ENCODE measurements at places on chromosomes 2 and 18. TPM values are rescaled to one million over a fixed set of nuclear protein-coding genes. Genes with fewer than 3 reads are reported as not detected.

GRCh38 chr2:180463608-180464007 is 456.5 kb upstream of the CWC22 start:
- DNase-seq: no peak

PLCL1 gene
- total RNA-seq: 0.83 TPM

GRCh38 chr18:63263444-63263843 is 56.1 kb downstream of the BCL2 start:
- no peak for DNase-seq

DNA sequence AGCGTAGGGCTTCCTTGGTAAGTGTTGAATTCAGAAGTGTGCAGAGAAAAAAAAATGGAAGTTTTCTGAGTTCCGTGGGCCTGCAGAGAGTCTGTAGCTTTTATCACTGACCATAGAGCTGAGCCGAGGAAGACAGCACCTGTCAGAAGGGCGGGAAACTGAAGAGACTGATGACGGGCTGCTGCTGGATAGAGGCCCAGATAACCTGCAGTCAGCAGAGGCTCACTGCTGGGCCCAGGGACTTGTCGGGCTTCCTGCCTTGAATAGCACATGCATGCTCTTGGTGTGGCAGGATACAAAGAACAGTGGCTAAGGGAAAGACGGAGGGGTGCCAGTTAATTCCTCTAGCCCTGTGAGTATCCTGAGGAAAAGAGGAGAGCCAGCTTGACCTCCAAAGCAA is 166.4 kb downstream of the MGAT5 start:
- no peak for DNase-seq

ASB3 gene
- 27.9 TPM for total RNA-seq

GRCh38 chr18:46542545-46542944 is 114.5 kb downstream of the LOXHD1 start:
- peak; percentile 13 for DNase-seq

- DNase-seq: no peak
Measured at GRCh38 chr2:108630567-108631405, 88.5 kb upstream of the RANBP2 start.

DPP10 gene
- total RNA-seq: not detected

CNGA3 gene
- not detected for total RNA-seq

GRCh38 chr2:23118313-23118712 is 266.7 kb upstream of the KLHL29 start:
- DNase-seq: no peak

GRCh38 chr2:185628985-185629384 is 109.6 kb upstream of the FSIP2 start:
- peak; percentile 68 for DNase-seq
